Fibroblast of lung (primary cell): ENCODE measurements at places on chromosomes 2 and 18. TPM values are rescaled to one million over a fixed set of nuclear protein-coding genes. Genes with fewer than 3 reads are reported as not detected.

AOX1 gene
- total RNA-seq: 65.1 and 81.4 TPM in 2 replicates

NTSR2 gene
- under 0.01 TPM in 1 of 2 replicates, not detected in the other for total RNA-seq

FAHD2A gene
- 25.9 and 32.5 TPM in 2 replicates for total RNA-seq

CTIF gene
- total RNA-seq: 17.2 and 28.1 TPM in 2 replicates

ST8SIA3 gene
- total RNA-seq: not detected in 2 replicates

CCL20 gene
- not detected in 2 replicates for total RNA-seq

RAD51AP2 gene
- under 0.01 and 0.17 TPM in 2 replicates for total RNA-seq

FAM168B gene
- 71.2 and 79.1 TPM in 2 replicates for total RNA-seq

DNA sequence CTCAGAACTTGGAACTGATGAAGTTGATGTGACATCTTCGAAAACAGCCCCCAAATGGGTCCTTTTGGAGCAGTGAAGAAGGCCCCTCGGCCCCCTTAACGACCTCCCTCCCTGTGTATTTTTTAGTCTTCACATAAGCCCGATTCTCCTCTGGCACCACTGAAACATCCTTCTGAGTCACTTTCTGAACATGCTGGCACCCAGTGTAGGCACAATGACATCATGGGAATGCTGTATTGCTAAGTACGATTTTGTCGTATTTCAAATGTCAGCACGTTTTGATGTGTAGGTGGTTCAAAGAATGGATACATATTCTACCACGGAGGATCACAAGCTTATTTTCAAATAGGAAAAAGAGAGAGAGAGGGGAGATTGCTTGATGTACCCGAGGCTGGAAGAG lies 111.7 kb upstream of the RIOK3 start:
- peak; percentile 59 for DNase-seq

- DNase-seq: no peak
Observed at GRCh38 chr2:226790431-226790830, 9.2 kb downstream of the IRS1 start.

GRCh38 chr18:45034179-45034578 lies 353.5 kb downstream of the SETBP1 start:
- DNase-seq: no peak

- no peak for DNase-seq
Observed at GRCh38 chr2:227826019-227826521, 12.4 kb downstream of the CCL20 start.

- no peak for DNase-seq
Observed at GRCh38 chr2:32838418-32838817, 108.3 kb upstream of the LTBP1 start.

GRCh38 chr2:104425850-104426595 lies 427.9 kb upstream of the POU3F3 start:
- no peak for DNase-seq

GRCh38 chr2:44897406-44897805 lies 44.1 kb upstream of the SIX3 start:
- DNase-seq: no peak

GRCh38 chr18:63071701-63072141 lies 247.8 kb downstream of the BCL2 start:
- no peak for DNase-seq

DNA sequence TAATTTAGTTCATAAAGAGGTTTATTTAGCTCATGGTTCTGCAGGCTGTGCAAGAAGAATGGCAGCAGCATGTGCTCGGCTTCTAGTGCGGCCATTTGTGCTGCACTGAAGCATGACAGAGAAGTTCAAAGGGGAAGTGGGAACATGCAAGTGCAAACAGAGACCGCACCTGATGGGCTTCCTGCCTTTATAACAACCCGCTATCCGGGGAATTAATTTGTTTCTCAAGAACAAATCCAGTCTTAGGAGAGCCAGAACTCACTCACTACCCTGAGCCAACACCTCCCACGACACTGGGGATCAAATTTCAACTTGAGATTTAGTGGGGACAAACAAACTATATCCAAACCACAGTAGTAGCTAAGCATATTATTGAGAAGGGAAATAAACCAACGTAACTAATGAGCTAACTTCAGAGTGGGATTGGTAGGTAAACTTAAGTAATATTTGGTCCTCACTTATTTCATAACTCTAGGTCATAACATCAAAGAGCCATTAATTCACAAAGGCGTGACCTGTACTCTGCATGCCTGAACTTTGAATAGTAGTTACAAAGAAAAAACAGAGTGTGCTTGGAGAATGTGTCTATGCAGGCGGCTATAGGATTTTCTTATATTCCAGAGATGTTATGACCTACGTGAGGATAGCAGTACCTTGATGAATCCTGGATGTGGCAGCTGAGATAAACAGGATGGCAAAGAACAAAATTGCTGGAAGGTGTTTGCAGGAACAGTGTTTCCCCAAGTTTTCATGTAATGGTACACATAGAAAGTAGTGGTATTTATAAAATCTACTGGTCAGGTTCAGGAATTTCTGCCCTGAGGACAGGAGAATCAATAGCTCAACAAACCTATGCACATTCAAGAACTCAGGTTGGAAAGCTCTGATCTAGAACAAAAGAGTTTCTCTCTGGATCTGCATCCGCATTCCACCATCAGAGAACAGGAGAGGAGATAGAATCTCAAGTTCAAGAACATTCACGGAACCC lies 845.9 kb upstream of the ID2 start:
- no peak for DNase-seq

DNA sequence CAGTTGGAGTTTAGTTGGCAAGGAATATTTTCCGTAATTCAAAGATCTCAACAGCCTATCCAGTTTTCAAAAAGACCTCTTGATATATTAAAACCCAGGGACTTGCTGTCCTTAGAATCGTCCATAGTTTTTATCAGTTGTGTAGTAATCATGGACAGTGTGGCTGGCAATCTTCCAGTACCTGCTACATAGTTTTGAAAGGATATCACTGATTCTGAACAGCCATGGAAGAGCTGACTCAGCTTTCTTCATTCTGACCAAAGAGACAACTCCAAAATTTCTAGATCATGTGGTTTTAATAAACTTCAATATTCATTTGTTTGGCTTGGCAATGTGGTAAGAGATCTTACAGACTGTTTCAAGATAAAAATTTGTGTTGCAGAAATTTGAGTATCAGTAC lies 616.7 kb downstream of the TDRD15 start:
- no peak for DNase-seq

GRCh38 chr2:225355788-225356187 lies 43.7 kb upstream of the NYAP2 start:
- no peak for DNase-seq

GRCh38 chr2:99762714-99763113 lies 272.9 kb upstream of the REV1 start:
- no peak for DNase-seq

DNA sequence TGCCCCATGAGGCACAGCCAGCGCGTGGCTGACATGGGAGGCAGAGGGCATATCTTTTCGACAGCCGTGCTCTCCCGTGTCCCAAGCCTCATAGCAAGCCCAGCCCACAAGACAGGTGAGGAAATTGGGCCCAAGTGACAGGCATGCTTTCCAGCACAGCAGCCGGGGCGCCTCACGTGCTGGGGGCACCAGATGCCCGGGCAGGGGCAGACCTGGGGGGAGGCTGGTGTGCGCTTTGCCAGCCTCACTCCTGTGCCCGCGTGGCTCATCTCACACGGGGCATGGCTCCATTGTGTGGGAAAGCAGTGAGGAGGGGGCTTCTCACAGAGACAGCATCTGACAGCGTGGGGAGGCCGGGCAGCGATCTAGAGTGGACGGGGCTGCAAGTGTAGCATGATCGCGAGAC lies 93.2 kb downstream of the USP40 start:
- DNase-seq: no peak

GRCh38 chr2:85684380-85684779 lies 9.8 kb upstream of the GNLY start:
- DNase-seq: no peak

- DNase-seq: no peak
Observed at GRCh38 chr18:80253236-80253635, 5.9 kb upstream of the PARD6G start.

DNA sequence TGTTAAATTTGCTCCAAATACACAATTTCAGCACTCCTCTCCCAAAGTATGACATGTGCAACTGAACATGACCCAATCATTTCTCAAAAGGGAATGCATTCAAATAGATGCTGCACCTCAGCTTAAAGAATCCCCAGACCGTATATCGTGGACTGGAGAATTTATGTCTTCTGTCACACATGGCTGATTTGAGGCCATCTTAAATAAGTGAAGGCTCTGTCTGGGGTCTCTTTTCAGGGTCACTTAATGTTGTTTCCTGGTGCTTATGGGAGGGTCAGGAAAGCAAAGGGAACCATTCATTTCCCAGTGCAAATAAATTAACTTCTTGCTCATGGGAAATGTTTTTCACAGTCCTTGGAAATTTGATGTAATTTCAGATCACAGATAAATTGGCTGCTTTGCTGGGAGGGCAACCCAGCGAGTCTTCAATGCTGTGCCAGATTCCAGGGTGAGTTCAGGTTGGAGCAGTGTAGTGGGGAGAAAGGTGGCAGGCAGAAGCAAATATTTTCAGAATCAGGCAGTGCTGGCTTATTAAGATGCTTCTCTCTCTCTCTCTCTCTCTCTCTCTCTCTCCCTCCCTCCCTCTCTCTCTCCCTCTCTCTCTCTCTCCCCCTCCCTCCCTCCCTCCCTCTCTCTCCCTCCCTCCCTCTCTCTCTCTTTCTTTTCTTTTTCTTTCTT lies 34.3 kb downstream of the GATA6 start:
- DNase-seq: no peak

DNA sequence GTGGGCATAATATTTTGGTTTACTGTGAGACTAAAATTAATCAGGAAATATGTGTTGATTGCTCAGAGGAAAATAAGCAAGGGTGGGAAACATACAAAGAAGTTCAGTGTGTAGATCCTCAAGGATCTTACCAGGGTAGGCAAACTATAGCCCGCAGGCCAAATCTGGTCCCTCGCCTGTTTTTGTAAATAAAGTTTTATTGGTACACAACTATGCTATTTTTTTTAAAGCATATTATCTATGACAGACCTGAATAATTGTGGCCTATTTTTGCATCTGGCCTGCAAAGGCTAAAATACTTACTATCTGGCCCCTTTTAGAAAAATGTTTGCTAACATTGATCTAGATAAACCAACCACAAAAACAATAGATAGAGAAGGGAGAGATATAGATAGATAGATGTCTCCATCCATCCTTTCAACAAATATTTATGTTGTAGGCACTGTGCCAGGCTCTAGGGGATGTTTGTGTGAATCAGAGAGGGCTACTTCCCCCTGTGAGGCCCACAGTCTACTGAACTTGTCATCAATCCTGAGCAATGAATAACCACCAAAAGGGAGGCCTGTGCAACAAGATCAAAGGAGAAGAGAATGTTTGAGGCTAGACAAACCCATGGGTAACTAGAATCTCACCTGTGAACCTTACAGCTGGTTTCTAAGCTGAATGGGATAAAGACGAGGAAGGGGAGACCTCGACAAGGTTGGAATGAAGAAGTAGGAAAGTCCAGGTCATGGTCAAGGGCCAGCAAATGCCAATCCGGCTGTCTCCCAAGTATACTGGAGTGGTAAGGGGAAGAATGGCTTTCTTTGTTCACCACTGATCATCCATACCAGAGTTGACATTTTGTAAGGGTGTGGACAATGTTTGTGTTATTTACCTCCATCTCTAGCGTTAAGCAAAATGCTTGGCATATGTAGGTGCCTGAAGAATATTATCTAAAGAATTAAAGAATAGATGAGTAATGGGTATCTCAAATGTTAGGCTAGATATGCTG lies 23.6 kb downstream of the ALPK2 start:
- DNase-seq: peak; percentile 96

DNA sequence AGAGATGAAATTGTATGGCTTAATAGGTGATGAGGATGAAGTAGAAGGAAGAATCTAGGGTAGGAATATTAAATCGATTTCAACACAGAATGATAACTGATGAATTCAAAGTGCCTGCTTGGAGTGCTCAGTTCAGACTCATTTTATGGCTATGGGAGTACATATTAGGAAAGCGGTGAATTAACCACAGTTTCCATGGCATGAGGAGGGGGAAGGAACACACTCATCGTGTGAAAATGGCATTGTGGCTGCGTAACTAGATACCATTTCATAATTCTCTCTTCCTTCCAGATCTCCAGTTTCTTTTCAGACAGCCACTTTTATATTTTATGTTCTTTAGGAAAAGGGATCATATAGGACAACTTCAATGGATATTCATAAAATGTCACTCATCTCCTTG lies 232.3 kb upstream of the KCNJ3 start:
- DNase-seq: no peak

DNA sequence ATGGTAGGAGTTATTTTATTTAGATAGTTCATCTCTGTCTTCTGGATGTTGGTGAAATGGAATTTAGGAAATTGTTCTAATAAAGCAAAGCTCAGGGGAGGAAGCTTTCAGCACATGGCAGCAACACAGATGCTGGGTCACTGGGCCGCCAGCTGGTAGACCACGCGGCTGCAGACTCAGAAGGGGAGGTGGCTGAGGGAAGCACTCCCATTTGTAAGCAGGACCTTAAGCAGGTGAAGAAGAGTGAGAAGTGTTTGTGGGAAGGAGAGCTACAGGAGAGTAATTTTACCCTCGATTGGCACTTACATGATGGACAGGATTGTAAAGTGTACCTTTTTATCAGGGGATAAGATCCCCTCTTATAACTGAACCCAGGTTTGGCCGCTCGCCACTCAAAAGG lies 24.4 kb downstream of the NMS start:
- DNase-seq: no peak

DNA sequence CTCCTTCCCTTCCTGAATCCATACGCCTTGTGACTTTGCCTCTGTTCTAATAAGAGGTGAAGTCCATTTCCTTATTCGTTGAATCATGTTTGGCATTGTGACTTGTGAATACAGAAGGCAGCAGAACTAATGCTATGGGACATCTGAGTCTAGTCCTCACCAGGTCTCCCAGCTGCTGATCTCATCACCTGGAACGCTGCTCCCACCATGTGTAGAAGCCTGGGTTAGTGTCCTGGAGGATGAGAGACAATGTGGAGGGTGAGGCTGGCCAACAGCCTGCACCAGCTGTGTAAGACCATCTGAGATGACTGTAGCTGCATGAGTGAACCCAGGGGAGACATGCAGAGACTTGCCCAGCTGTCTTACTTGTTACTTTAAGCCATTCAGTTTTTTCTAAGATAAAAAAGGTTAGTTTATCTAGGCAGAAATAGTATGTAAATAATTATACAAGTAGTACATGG lies 3.5 kb upstream of the HAAO start:
- DNase-seq: peak; percentile 29
